Activated CD8-positive, alpha-beta T cell treated with anti-CD3 and anti-CD28 coated beads for 36 hours (primary cell): ENCODE measurements at places on chromosomes 12 and 14.

GRCh38 chr12:49983892-49984291, 11.1 kb downstream of the AQP6 start:
- DNase-seq = no peak

DNA sequence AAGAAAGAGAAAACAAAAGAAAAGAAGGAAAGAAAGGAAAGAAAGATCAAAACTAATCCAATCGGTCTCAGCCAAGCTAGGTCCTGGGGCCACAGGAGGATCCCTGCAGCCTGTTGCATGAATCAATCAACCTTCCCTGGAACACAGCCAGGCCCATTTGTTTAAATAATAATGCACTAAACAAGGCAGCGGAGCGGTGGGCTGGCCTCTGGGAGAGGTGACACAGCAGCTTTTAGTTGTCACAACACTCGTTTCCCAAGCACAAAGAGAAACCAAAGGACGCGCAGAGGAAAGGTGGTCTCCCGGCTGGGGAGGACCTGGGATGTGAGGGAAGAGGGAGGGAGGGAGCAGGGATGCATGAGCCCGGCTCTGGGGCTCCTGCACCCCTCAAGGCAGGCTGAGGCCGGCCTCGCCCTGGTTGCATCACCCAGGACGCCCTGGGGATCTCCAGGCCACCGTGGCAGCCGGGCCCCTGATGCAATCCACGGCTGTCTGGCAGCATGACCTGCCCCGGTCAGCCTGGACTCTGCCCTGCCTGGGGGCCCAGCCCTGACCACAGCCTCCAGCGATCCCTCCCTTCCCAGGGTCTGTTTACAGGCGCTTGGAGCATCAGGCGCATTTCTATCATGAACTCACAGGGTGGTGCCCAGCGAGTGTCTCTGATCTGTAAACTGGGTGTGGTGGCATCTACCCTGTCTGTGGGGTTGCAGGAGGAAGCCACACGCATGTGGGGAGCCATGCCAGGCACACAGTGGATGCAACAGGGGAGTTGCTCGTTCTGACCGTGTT, 32.5 kb downstream of the MMP17 start:
- no peak for DNase-seq

- no peak for DNase-seq
These were observed 63.0 kb downstream of the NCOR2 start for GRCh38 chr12:124504273-124505000.

DNA sequence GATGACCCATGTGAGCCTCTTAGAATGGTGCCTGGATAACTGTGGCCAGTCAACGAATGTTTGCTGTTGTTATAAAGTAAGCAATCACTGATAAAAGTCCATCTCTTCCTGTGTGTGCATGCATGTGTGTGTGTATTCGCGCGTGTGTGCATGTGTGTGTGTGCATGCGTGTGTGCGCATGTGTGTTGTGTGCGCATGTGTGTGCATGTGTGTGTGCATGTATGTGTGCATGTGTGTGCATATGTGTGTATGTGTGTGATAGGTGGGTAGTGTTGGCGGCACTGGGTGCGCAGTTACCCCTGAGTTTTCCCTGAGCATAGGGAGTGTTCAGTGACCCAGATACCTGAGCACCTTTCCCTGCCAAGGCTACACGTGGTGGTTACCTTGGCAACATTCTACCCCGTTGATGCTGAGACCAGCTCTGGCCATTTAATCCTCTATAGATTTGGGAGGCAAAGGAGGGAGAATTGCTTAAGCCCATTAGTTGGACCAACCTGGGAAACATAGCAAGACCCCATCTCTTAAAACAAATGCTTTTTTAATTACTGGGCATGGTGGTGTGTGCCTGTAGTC, 137.8 kb downstream of the SLC15A4 start:
- DNase-seq = no peak

DNA sequence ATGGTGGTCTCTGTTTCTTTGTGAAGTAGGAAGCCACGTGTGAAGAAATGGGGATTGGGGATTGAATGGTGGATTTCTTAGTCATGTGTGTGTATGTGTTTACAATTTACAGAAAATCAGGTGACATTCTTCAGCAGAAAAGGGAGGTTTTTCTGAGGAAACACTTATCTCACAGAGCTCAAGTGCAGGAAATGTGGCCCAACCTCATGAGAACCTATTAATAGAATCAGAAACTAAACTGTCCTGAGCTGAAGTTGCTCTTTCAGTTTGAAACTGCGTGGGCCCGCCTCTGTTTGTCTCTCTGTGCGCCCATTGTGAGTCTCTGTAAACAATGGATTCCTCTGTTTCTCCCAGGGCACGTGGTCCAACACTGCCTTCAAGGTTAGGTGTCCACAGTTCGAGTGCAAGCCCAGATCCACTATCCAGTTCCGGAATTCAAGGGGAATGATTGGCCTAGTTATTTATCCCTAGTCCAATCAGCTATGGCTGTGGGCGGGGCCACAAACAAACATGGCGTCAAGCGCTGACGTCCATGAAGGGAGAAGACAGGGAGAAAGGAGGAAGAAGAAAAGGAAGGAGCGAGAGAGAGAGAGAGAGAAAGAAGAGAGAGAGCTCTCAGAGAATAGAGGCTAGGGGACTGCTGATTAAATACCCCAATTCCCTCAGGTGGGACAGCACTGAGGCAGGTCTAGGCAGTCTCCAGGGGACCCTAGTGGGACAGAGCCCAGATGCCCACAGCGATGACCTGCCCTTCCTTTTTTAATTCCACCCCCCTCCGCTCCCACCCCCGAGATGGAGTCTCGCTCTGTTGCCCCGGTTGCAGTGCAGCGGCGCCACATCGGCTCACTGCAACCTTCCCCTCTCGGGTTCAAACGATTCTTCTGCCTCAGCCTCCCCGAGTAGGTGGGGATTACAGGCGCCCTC, 31.4 kb upstream of the C12orf76 start:
- DNase-seq = peak; percentile 88

DNA sequence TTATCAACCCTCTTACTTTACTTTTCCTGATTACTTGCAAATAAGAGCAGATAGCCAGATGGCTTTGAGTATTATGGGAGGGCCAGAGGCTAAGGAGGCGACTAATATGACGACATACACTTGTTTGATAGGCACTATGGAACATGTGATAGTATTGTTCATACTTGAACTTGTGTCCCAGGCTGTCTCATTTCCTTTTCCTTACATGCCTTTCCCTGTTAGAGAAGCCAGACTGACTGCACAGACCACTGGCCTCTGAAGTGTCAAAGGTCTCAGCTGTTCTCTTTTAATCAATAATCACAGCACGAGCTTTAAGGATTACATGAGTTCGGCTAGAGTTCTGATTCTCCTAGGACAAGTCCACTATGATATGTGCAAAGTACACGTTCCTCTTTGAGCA, 326.0 kb downstream of the PRKD1 start:
- DNase-seq = no peak

GRCh38 chr14:42869681-42870080, 1263.0 kb downstream of the LRFN5 start:
- no peak for DNase-seq

DNA sequence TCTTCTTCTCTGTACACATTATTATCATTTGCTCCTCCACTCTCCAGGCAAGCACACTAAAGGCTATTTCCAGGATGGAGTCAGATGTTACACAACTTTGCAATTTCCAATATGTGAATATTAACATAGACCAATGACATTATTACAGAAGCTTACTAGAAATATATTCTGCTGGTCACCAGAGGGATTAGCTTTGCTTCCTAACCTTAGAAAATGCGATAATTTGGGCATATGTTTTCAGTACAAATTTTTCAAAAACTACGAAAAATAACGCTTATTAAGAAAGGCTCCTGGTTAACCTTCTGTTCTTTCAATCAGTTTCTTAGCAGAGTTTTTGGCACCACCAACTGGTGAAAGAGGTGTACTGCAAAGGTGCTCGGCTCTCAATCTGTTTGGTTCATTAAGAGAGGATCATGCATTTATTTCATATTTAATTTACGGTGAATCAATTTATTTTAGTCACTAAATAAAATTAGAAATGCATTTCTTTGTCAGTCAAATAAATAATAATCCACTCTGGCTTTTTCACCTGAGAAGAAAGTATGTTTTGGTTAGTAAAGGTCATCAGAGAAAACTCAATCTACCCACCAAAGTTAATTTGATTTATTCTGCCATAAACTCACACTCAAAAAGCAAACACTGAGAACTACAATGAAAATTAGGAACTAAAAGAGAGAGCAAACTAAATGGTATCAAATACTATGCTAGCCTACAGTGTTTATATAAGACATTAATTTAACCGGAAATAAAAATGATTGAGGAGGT, 39.2 kb downstream of the EFCAB11 start:
- DNase-seq = peak; percentile 77

DNA sequence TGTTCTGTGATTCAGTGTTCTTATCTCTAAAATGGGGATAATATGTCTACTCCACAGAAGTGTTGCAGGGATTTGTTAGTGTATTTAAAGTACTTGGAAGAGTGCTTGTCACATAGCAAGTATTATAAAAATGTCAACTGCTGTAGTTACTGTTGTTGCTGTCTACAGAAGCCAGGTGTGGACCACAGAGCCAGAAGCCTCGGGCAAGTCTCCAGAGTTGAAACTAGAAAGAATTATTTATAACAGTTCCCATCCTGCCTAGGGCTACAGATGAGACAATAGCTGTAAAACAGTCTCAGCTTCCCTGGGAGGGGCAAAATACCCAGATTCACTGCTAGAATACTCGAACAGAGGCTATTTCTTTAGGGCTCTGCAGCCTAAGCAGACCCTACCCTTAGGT, 55.4 kb upstream of the FUT8 start:
- DNase-seq = no peak

DNA sequence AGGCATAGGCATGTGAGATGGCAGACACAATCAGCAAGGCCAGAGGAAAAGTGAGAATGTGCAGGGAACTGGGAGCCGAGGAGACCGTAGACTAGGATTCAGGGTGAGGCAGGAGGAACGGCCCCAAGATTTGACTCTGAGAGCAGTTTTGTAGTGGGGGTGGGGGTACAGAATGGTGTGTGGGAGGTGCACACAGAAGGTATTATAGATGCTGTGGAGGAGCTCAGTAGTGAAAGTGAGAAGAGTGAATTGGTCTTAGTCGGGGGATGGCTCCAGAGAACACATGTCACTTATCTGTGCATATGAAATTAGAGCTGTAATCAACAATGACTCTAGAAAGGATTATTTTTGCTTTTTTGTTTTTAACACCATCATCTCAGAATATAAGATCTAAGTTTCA, 11.9 kb downstream of the ZNF664 start:
- DNase-seq = no peak

DNA sequence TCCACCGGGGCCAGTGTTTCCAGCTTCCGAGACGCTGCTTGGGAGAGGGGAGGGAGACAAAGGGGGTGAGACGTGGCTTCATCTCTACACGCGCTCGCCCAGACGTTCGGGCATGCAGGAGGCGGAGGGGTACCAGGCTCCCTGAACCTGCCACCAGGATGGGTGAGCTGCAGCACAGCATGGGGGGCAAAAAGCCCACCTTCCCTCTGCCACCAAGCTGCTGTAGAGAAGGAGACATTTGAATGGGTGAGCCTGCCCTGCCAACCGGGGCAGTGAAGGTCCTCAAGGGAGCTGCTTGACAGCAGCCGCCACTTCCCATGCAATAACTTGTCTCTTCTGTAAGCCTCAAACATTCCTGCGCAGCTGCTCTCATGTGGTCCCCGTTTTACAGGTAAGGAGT, 78.4 kb upstream of the DICER1 start:
- no peak for DNase-seq

- DNase-seq = peak; percentile 56
These were observed 90.0 kb downstream of the RIN3 start for GRCh38 chr14:92603309-92604242.

GRCh38 chr12:102955926-102956737, 1.3 kb upstream of the ASCL1 start:
- no peak for DNase-seq

- DNase-seq = no peak
These were observed 3.7 kb downstream of the TMTC3 start for GRCh38 chr12:88145567-88146505.

DNA sequence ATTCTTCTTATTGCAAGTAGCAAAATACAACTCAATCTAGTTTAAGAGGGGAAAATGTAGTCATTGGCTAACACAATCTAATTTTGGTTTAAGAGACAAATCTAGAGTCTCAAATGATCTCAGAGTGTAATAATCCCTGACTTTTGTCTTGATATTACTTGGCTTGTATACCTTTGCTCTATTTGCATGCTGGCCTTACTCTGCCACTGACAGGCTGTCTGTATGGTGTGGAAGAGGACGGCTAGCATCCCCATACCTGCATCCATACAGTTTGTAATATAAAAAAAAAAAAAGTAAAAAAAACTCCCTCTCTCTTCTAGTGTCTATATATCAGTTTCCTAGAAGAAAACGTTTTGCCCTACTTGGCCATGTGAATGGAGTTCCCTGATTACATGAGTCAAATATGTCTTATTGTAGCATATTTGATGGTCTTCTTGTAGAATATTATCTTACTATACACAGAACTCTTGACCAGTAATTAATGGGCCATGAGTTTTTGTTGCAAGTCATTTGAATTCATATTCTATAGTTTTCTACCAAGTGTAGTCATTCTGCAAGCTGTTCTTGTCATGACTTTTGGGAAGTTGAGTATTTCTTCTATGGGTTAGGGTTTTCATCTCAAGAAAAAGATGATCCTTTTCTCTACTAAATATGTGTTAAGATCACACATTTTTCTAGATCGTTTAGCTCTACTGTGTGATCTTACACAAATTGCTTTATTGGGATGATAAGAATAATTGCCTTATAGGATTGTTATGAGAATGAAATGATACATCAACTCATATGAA, 8.2 kb downstream of the HIF1A start:
- no peak for DNase-seq

DNA sequence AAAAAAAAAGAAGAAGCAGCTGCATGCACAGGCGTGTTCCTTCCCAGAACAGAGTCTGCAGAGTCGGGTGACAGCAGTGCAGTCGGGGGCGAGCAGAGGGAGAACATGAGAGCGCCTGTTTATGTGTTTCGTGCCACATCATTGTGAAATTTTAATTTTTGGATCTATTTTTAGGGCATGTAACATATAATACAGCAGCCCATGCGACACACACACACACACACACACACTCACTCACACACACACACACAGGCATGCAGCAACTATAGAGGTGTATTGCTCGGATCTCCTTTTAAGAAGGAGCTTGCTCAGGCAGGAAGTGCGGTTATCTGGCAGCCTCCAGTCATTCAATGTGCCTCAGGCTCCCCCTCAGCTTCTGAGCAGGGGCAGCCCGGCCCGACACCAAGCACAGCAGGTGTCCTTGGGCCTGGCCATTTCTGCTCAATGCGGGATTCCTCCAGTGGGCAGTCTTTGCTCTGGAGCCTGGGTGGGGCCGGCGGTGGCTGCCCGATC, 71.8 kb downstream of the ZNF664 start:
- DNase-seq = peak; percentile 49

DNA sequence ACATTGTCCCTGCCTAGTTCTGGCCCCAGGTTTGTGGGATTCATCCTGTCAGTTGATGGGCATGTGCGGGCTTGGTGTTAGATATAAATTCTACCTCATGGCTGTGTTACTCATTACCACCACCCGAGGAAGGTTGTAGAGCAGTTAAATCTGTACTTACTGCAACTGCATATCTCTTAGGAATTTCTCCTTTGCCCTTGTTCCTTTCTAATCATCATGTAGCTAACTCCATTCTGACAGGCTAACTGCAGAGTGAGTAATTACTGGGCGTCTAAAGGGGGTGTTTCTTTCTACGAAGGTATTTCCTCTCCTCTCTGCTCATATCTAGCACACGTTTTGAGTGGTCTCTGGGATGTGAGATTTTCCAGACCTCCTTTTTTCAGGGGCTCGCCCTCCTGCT, 1076.7 kb downstream of the TMTC2 start:
- DNase-seq = no peak

GRCh38 chr12:111444314-111444924, 38.7 kb downstream of the SH2B3 start:
- DNase-seq = peak; percentile 73

GRCh38 chr14:33943096-33943883, 7.6 kb downstream of the EGLN3 start:
- DNase-seq = no peak
